CD8-positive, alpha-beta T cell (primary cell): ENCODE measurements at places on chromosomes 3 and 15.

DNA sequence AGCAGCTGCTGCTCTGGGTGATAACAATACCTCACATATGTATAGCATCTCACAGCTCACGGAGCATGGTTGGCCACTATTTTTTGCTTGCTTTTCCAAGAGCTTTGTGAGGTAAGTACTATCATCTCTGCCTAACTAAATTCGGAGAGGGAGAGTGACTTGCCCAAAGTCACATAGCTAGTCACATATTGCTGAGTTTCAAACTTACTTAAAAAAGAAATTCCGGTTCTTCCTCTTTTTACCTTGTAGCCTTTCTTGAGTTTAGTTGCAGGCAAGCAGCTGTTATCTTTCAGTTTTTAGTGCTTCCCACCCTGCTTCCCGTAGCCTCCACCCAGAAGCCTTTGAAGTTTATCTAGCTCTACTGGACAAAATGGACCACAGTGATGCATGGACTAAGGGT lies 309.2 kb downstream of the PDCD6IP start:
- DNase-seq: no peak

- DNase-seq: no peak
Observed at GRCh38 chr15:62782071-62782841, 260.3 kb upstream of the TPM1 start.

- no peak for DNase-seq
Observed at GRCh38 chr3:151979906-151980305, 106.5 kb downstream of the SUCNR1 start.

DNA sequence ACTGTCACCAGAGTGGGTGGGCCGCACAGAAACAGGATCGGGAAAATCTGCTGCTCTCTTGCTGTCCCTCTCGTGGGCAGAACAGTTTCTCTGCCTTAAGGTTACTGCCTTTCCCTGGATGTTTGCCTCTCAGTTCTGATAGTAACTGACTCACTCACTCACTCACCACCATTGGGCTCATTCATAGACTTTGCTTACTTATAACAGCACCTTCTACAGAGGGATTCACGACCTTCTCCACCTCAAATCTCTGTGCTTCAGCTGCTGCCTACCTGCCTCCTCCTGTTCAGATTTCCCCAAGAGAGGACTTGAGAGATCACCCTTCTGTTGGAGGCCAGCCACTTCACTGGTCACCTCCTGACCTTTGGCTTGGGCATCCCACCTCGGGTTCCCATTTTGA lies 147.7 kb upstream of the ICE2 start:
- DNase-seq: no peak

DNA sequence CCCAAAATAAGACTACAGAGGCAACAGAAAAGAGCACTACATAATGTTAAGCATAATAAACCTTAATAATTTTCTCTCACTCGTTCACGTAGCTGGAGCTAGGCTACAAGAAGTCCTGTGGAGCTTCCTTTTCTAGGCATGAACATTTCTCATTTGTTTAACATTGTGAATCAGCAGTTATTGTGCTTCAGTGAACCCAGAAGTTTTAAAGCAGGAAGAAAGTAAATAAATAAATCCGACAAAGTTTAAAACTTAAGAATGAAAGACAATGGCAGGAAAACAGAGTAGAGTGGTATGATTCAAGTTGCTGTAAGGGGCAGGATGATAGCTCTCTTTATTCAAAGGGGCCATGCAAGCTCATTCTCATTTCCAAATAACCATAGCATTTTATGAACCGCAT lies 191.8 kb downstream of the LSAMP start:
- DNase-seq: no peak

- DNase-seq: no peak
Observed at GRCh38 chr3:21729331-21729730, 21.7 kb downstream of the ZNF385D start.

GRCh38 chr15:74201710-74202420 lies 722 bp downstream of the STRA6 start:
- DNase-seq: no peak

DNA sequence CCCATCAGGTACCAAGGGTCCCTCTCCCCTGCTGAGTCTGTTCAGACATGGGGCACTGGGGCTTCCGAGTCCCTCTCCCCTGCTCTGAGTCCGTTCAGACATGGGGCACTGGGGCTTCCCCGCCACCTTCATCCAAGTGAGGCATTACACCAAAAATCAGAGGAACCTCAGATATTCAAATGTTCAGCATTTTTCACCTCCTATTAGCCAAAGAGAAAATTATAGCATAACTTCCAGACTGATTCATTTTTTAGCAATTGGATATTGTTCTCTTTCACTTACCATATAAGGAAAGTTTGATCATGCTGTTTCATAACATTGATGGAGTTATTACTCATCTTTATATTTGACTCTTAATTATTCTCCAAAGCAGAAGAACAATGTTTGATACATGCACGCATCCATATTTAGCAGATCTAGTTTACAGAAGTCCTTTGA lies 213.9 kb downstream of the MTHFS start:
- no peak for DNase-seq

GRCh38 chr3:112489674-112490479 lies 9.4 kb downstream of the BTLA start:
- no peak for DNase-seq
